Naive thymus-derived CD4-positive, alpha-beta T cell (primary cell): ENCODE measurements at places on chromosomes 11 and 22.

GRCh38 chr11:61107888-61108287 is 5.6 kb downstream of the CD5 start:
- DNase-seq: no peak

DNA sequence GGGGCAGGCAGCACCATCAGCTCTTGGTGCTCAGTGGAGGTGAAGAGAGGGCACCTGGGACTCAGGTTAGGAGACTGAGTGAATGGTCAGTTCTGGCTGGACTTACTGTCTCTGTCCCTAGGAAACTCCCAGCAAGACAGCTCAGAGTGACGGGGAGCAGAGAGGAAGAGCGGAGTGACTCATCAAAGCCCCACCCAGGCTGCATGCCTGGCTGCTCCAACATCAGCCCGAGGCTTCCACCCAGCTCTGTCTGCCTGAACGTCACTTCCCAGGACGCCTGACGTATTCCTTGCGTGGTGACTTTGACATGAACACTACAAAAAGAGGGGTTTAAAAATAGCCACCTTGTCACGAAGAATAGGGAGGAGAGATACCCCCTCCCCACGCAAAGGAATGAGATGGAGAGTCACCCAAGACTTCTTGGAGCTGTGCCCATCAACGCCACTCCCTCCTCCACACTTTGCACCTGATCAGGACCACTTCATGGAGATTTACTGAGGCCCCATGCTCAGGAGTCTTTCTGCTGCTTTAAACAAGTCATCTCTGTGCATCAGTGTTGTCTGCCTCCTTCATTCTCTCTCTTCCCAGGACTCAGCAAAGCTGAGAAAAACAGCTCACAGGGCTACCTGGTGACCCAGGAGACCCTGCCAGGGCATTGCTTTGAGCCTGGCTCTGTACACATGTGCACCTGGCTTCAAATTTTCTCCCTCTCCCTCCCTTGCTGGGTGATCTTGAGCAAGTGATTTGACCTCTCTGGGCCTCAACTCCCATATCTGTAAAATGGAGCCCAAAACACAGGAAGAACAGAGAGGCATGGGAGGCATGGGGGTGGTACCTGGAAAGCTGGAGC is 83.1 kb downstream of the MN1 start:
- no peak for DNase-seq

- DNase-seq: peak; percentile 56
Observed at GRCh38 chr22:50673231-50674129, 857 bp downstream of the SHANK3 start.

- DNase-seq: no peak
Observed at GRCh38 chr22:46085828-46086576, 64.3 kb upstream of the PPARA start.

DNA sequence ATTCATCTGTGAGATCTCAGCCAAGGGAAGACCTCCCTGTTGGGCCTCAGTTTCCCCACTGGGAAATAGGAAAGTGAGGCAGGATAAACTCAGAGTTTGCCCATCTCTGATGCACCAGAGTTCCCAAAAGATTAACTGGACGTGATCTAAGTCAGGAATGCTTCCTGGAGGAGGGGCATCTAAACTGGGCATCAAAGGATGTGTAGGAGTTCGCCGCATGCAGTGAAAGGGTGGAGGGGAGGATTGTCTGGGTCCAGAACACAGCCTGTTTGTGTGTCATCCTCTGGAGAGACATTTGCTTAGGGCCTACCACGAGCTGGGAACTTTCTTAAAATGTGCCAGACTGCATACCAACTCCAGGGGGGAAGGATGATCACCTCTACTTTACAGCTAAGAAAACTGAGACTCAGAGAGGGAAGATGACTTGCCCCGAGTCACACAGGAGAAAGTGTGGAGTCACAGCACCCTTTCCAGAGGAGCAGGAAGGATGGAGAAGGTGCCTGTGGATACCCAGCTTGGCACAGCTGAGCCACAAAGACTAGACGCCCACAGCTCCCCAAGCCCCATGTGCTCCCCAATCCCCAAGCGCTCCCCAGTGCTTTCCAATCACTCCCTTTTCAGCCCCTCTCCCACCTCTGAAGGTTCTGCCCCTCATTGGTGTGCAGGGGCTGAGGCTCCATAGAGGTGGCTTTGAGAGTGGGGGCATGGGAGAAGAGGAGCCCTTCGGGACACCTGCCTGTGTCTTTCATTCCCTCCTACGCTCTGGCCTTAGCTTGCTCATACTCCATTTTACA is 50.1 kb downstream of the MN1 start:
- no peak for DNase-seq

DNA sequence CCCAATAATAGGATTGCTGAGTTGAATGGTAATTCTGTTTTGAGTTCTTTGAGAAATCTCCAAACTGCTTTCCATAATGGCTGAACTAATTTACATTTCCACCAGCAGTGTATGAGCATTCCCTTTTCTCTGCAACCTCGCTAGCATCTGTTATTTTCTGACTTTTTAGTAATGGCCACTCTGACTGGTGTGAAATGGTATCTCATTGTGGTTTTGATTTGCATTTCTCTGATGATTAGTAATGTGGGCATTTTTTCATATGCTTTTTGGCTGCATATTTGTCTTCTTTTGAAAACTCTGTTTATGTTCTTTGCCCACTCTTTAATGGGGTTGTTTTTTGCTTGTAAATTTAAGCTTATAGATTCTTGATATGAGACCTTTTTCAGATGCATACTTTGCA is 97.4 kb downstream of the FDX1 start:
- DNase-seq: no peak

- DNase-seq: no peak
Observed at GRCh38 chr11:62707277-62707861, at the start of the genes BSCL2 and GNG3. Gene BSCL2 (minus strand): TSS chr11:62707424. CDS start chr11:62707195, 229 bp downstream. Gene GNG3 (plus strand): TSS chr11:62707676. CDS start chr11:62708296, 620 bp downstream.

DNA sequence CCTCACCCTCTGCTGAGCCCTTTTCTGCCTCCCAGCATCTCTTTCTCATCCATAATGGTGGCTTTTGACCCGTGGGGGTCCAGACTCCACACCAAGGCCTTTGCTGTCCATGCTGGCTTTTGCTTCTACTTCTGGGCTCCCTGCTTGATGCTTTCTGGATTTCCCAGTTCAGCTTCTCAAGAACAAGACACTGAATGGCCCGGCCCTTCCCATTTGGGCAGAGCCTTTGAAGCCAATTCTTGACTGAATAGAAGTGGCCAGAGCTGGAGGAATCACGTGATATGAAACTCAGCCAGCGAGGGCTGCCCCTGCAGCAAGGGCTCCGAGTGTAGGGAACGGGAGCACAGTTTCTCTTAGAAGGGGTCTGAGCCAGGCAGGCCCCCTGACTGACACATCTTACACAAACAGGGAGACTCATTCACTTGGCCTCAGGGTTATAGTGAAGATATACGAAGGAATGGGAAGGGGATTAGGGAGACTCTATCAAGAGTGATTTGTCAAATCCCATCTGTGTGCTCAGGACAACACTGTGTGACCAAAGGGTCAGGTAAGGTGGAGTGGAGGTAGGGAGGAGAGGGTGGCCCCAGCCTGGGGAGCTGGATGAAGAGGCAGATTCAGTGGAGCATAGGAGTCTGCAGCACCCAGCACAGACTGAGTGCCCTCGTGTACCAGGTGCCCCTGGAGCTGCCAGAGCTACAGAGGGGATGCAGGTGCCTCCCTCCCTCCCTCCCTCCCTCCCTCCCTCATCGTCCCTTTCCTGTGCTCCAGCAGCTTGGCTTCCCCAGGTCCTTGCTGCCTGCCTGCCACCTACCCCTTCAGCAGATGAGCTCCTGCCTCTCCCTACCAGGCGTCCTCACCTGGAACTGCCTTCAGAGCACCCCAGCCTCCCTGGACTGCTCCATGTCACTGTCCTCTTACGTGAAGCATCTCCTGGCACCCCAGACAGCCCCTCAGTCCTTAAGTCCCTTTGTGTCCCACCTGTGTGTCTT is 106.0 kb downstream of the TRIM29 start:
- no peak for DNase-seq

DNA sequence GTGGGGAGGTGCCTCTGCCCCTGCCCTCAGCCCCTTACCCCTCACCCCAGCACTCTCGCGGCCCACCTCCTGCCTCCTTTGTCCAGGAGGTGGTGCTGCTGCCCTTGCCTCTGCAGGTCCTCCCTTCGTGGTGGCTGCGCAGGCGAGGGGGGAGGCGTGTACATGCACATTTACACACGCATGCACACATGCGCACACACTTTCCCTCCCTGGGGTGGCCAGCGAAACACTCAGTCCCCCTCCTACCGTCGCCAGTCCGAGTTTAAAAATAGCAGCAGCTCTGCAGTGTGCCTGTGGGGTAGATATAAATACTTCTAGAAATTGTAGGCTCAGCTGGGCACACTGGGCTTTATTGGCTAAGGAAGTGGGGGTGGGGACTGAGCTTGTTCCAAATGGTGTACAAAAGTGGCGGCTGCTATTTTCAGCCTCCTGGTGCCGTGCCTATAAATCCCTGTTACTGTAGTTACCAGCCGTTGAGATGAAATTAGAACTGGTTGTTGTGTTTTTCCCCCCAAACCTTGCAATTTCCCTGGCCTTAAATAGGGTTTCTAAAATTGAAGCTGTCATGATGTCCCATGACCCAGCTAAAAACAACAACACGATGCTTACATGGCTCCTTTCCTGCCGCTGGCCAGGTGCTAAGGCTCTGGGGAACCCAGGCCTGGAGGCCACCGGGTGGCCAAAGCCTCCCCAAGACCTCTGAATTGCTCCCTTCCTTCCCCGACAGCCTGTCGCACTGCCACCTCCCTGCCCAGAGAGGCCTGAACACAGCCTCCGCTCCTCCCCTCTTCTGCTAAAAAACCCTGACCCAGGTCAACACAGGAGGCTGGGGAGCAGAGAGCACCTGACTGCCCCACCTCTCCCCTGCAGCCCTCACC is 12.4 kb downstream of the PICK1 start:
- no peak for DNase-seq

GRCh38 chr11:113994077-113994954 is 19.4 kb downstream of the HTR3A start:
- peak; percentile 46 for DNase-seq

- DNase-seq: no peak
Observed at GRCh38 chr11:8082391-8083087, 1.5 kb downstream of the TUB start.

DNA sequence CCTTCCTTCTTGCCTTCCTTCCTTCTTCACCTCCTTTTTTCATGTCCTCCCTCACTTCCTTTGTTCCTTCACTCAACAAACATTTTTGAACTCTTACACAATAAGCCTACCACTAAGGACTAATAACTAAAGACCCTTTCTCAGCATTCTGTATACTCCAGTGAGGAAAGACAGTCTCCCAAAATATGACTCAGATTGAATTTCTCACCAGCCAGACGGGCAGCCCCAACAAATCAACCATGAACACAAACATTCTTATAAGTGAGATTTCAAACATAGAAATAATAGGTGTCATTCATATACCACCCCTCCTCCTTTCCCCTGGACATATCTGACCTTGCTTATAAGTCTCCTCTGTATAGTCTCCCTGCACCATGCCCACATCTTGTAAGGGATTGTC is 1079.7 kb downstream of the OPCML start:
- DNase-seq: no peak

DNA sequence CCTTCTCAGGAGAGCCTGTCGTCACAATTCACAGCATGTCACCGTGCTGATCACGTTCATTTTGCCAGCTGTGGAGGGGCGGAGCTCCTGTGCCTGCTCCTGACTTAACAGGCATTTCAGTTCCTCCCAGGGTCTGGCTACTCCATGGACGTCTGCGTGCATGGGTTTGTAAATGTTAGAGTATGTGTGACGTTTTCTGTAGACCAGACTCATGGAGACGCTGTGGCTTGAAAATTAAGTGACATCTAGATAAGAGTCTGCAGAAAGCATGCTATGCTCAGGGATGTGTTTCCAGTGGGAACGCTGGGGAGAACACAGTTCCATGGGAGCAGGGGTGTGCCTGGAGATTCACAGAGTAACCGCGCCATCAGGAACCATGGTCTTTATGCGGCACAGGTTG is 804.0 kb downstream of the TBC1D22A start:
- DNase-seq: no peak

GRCh38 chr11:85027346-85027745 is 599.8 kb downstream of the DLG2 start:
- DNase-seq: no peak

DNA sequence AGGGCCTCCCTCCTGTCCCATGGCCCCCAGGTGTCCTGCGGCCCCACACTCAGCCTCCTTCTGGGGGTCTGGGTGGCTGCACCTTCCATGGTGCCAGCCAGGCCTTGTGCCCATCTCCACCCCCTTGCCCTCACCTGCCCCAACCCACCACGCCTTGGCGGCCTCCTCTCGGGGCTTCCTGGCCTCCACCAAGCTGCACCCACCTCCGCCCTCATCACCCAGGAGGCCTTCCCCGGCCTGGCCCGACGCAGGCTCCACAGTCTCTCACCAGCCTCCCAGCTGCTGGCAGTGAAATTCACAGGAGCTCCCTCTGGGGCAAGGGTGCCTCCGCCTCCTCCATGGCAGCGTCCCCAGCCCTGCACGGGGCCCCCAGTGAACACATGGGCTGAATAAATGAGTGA is 35.9 kb upstream of the WNT7B start:
- DNase-seq: no peak

- no peak for DNase-seq
Observed at GRCh38 chr22:42773167-42773566, 52.5 kb upstream of the A4GALT start.

- DNase-seq: no peak
Observed at GRCh38 chr11:57460022-57460757, at the start of gene RTN4RL2. Gene RTN4RL2 (plus strand): TSS chr11:57460528. CDS start chr11:57460866, 338 bp downstream.

DNA sequence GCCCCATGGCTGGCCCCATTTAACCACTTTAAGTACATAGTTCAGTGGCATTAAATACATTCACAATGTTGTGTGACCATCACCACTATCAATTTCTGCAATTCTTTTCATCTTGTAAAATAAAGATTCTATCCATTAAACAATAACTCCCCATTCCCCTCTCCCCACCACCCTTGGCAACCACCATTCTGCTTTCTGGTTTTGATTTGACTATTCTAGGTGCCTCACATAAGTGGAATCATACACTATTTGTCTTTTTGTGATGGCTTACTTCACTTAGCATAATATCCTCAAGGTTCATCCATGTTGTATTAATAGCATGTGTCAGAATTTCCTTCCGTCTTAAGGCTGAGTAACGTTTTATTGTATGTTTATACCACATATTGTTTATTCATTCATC is 7.0 kb downstream of the MYO7A start:
- DNase-seq: no peak

GRCh38 chr11:78313898-78314297 is 103.7 kb downstream of the GAB2 start:
- DNase-seq: no peak

DNA sequence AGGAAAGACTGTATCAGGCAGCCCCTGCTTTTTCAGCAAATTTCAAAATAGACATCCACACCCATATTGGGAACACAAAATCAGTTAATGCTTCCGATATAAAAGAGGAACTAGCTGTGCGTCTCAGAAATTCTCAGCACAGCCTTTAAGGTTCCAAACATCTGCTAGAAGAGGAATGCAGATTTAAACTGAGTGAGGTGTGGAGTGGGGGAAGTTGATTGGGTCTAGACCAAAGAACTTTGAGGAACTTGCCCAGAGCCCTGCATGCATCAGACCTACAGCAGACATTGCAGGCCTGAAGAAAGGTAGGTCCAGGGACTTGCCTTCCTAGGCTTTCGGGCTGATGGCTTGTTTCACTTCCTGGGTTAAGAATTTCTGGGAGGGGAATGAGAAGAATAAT is at the start of gene MS4A4A:
TSS of gene MS4A4A (plus strand) at position 255 of the 400 bp plus-strand sequence. CDS start at position 265, 10 bp downstream.
- DNase-seq: no peak

GRCh38 chr11:62706850-62707247 is 375 bp downstream of the BSCL2 start:
- DNase-seq: no peak
